NCI-H1417 (cell line): ENCODE measurements at places on chromosomes 11 and 22.

- DNase-seq: no peak
Measured at GRCh38 chr11:12813371-12814225, 139.4 kb downstream of the TEAD1 start.

- DNase-seq: no peak
Measured at GRCh38 chr11:86141727-86142126, 72.8 kb upstream of the PICALM start.

DNA sequence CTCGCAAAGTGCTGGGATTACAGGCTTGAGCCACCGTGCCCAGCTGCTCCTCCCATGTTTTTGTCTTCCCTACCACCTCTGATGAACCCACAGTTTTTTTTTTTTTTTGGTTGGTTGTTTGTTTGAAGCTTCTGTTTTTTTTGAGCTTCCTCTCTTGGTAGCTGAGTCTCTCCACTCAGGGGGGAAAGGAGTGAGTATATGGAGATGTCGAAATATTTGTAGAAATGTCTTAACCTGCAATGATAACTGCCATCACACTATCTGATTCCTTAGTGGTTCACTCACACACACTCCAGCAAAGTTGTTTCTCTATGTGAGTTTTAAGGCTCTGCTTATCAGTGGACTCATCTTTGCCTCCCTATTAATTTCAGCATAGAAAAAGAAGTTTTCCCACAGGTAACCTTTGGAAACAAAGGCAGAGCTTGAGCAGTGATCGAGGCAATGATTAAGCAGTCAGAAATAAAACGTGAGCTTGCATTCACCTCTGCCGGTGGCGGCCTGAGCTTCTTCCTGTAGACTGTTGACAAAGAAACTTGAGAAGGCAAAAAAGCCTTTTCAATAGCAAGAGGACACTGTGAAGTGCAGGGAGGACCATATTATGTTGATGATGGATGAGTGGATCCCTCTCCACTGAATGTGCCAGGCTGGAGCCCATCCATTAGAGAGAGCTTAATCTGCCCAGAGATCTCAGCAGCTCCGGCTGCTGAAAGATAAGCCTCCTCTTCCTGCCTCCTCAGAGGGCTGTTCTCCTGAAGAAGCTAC is 29.0 kb upstream of the RASSF10 start:
- DNase-seq: peak; percentile 50

DNA sequence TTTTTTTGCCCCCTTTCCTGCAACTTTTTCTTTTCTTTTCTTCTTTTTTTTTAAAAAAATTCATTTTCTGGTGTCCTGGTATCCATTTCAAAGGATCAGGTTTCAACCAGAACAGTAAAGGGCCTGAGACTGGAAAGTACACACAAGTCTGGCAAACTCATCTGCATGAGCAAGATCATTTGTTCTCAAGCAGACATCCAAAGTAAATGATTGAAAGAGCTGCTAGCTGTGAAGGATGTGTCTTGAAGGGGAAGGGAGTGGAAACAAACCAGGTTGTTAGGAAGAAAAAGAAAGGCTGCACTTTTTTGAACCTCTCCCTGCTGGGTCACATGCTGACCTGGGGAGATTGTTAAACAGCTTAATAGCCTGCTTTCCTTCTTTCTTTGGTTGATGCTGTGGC is 5.3 kb downstream of the YAP1 start:
- DNase-seq: no peak

DNA sequence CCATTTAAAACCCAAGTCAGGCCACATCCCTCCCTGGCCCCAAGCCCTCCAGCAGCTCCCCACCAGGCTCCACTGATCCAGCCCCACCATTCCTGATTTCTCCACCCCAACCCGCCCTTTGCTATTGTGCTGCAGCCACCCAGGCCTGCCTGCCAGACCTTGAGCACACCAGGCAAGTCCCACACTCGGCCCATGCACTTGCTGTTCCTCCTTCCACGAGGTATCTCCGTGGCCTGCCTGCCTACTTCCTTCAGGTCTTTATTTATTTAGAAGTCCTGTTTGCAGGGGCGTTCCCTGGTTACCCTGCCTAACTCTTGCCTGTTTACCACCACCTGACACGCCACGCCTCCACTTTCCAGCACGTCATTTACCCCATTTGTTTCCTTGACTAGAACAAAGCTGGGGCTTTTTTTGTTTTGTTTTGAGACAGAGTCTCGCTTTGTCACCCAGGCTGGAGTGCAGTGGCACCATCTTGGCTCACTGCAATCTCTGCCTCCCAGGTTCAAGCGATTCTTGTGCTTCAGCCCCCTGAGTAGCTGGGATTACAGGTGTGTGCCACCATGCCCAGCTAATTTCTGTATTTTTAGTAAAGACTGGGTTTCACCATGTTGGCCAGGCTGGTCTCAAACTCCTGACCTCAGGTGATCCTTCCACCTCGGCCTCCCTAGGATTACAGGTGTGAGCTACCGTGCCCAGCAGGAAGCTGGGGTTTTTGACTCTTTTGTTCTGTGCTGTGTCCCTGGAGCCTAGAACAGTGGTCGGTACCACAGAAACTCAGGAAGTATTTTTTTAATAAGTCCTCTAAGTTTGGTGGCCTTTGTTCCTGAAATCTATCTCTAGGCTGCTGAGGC is 6.7 kb downstream of the CENPM start:
- no peak for DNase-seq
